ENCODE measurements at places on chromosomes 3 and 15. TPM values are rescaled to one million over a fixed set of nuclear protein-coding genes. Genes with fewer than 3 reads are reported as not detected.

Gene UBAP1L
- 0.65 TPM for total RNA-seq

Gene CASR
- total RNA-seq: not detected

Gene QTRT2
- total RNA-seq: 23.4 TPM

Gene HRG
- not detected for total RNA-seq

Gene HACD3
- 112 TPM for total RNA-seq
